ENCODE measurements at places on chromosomes 11 and 22.

- DNase-seq, result no peak
Observed at GRCh38 chr11:125320347-125321076, 156.0 kb downstream of the PKNOX2 start.

DNA sequence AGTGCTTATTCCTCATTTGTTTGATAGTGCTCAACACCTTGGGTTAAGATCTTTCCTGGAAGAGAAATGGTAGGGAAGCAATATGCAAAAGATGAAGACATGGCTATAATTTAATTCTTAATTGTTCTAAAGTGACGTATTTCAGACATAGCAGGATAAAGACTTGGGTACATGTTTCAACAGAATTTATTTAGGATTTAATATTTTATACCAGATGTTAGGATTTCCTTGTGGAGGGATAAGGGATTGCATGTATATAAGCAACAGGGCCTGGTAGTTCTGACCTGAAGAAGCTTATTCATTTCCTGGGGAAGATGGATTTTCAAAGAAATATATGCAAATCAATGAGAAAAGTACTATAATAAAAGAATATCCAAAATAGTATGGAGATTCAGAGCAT, 163.8 kb downstream of the FAT3 start:
- DNase-seq, result no peak

DNA sequence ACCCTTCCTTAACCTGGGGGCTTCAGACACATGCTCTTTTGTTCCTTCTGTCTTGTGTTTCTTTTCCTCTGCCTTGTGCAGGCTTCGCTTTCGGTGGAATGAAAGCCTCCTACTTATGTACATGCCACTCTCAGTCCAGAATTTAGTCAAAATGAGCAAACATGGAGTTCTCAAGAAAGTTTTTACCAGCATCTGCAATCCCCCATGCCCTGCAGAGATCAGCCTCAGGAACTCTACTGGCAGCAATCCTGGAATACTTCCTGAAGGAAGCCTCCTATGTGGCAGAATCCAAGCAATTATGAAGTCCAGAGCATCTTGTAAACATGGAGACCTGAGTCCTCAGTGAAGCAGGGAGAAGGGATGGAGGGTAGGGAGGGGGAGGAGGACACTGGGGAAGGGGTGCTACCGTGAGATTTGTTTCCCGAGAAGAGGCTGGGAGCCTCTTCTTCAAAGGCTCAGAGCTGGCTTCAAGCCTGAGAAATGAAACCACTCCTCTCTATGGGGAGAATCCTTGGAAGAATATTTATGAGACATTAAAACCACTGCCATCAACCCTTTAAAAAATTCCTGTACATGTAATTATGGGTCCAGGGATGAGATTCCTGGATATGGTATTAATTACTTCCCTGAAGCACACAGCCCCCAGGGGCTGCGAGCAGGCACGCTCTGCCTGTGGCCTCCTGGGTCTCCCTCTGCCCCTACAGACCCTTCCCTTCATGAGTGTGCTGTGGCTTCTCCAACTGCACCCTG, 58.4 kb downstream of the TENM4 start:
- DNase-seq, result no peak

- DNase-seq, result no peak
Observed at GRCh38 chr11:10044618-10045017, 249.4 kb downstream of the SBF2 start.

GRCh38 chr11:2177076-2177475, 5.5 kb upstream of the TH start:
- DNase-seq, result no peak

DNA sequence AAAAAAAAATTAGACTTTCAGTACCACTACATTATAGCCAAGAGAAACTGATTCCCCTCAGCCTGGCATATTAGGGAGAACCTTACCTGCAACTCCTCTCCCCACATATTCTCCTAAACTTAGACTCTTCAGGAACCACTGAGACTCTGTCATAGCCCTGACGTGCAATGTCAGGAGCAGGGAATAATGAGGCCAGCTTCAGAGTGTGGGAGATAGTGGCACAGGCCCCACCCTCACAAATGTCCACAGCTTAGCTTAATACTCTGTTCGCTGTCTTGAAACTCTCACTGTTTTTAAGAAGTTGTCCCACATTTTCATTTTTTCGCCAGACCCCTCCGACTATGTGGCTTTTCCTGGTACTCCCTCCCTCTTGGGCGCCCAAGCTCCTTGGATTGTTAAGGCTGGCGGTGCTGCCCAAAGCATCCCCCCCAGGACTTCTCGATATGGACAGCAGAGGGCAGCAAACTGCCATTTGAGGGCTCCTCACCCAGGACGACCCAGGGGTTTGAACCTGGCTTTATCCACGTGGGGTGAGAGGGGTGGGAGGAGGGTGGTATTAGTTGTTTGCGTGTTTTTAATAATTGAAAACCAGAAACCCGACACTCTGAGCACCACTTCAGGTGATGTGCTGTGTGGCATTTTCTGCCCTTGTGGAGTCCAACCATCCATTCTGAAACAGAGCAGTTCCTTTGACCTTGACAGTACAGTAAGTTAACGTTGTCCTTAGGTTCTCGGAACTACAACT, 45.2 kb upstream of the RASSF10 start:
- DNase-seq, result peak; percentile 47

GRCh38 chr11:111363985-111364384, 15.1 kb downstream of the POU2AF1 start:
- DNase-seq, result no peak

DNA sequence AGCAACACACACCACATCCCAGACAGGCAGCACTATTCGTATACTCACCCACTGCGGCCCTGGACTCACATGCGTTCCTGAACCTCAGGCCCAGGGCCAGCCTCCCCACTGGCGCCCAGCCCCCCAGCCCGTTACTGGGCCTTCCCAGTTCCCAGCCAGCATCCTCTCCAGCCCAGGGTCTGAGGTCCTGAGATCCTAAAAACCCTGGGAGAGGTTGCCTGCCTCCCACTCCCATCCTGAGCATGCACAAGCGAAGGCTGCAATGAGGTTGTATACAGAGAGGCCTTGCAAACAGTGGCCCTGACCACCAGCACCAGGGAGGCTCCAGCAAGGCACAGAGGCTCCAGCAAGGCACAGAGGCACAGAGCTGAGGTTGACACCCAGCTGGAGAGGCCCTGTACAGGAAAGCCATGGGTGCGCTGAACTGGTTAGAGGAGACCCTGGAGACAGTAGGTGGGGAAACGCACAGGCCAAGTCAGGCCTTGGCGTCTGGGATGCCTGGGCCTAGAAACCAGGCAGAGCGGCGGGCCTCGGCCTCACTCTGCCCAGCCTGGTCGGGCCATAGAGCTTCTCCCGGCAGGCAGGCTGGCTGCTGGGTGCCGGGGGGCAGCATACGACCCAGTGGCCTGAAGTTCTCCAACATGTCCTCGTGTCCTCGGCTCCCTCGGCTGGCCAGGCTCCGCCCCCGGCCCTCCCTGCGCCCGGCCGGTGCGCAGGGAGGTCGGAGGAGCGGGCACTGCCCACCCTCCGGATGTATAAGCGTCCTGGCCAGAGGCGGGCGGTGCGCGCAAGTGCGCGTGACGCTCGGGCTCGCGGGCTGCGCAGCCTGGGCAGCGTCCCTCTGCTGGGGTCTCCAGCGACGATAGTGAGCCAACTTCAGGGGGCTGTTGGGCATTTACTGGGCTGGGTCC, 2.3 kb upstream of the TBX1 start:
- DNase-seq, result no peak

GRCh38 chr11:121448011-121448410, 4.1 kb upstream of the SORL1 start:
- DNase-seq, result no peak

- no peak for DNase-seq
Observed at GRCh38 chr11:88231894-88232482, 56.7 kb upstream of the RAB38 start.

DNA sequence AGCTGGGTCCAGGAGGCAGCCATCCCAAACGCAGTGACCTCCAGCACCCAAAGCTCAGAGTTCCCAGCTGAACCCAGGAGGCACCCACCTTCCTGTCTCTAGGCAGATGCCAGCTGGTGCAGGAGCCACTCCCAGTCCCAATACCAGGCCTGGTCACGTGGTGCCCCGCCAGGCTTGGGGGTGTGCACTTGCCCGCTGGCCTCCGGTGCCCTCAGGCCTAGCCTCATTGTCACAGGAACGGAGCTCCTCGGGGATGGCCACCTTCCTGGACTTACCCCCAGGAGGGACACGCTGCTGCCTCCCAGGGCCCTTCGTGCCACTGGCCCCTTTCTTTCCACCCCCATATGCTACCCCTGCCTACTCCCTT, 4.6 kb downstream of the BID start:
- no peak for DNase-seq

- no peak for DNase-seq
Observed at GRCh38 chr11:115656669-115657068, 152.5 kb upstream of the CADM1 start.

- DNase-seq, result no peak
Observed at GRCh38 chr11:115672999-115673411, 168.8 kb upstream of the CADM1 start.

- no peak for DNase-seq
Observed at GRCh38 chr11:14741195-14741594, 97.6 kb downstream of the PDE3B start.

GRCh38 chr11:1083621-1084551, 9.2 kb downstream of the MUC2 start:
- peak; percentile 6 for DNase-seq

DNA sequence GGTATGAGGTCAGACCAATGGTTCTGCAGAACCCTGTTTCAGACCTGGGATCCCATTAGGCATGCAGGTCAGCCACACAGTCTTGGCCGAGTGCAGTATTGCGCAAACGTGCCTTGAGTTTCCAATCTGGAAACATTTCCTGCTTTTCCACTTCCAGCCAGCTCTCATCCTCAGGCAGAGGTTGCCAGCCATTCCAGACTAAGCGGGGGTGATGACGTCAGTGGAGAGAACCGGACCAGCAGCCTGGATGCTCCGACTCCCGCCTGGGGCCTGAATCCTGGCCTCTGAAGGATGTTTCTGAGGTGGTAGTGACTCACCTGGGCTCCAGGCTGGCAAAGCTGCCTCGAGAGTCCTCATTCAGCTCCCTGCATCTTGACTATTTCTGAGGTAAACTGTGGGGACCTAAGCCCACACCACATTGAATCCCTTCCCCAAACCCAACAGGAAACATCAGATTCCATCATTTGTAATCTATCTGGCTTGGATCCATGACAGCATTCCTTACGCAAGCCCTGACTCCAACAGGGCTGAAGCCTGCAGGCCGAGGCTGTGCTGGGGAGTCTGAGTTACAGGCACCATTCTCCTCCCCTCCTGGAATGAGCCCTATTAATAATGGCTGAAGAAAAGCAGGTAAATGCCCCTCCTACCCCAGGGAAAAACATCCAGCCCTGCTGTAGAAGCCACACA, 83.0 kb downstream of the ABTB2 start:
- DNase-seq, result no peak

- DNase-seq, result peak; percentile 58
Observed at GRCh38 chr11:11620921-11621572, 758 bp downstream of the GALNT18 start.

GRCh38 chr11:2369896-2370295, 7.2 kb upstream of the CD81 start:
- DNase-seq, result no peak

DNA sequence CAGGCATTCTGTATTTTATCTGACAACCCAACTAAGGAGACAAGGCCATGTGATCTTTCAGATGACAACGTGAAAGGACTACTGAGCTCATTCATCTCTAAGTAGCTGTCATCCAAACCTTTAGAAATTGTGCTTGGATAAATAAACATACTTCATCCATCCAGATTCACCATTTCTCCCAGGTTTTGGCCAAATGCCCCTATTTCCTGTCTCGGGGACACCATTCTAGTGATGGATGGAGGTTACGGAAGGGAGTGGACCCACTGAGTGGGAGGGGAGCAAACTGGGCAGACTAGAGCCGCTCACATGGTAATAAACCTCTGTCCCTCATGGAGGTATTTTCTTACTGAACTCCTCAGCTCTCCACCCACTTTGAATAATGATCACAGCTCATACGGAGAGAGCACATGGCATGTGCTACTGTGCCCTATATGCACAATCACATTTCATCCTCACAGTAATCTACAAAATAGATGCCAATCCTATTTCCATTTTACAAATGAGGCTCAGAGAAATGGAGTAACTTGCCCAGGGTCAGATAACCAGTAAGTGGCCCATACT, 114.4 kb downstream of the SLC1A2 start:
- DNase-seq, result no peak

GRCh38 chr11:121464352-121464946, 11.7 kb upstream of the SORL1-AS1 start:
- no peak for DNase-seq

- no peak for DNase-seq
Observed at GRCh38 chr22:39999144-39999757, 4.5 kb downstream of the FAM83F start.

- no peak for DNase-seq
Observed at GRCh38 chr11:8826139-8826786, 84.7 kb upstream of the AKIP1 start.

- DNase-seq, result peak; percentile 85
Observed at GRCh38 chr11:48093795-48094642, 113.7 kb downstream of the PTPRJ start.

- DNase-seq, result no peak
Observed at GRCh38 chr11:19886498-19886897, 173.9 kb downstream of the NAV2 start.

DNA sequence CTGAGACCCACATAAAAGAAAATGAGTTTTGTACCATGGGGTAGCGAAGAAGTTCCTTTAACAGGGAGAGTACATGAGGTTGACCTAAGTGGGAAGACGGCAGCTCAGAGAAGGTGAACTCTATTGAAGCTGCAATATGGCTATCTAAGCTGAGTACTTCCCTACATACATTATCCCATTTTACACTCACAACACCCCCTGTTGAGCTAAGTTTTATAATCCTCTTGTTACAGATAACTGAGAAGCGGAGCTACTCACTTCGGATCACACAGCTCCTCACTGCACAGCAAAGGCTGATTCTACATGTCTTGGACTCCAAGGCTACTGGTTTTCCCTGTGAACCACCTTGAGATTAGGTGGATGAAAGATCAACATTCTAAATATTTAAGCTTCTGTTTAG, 8.2 kb upstream of the PIWIL4 start:
- no peak for DNase-seq

- DNase-seq, result no peak
Observed at GRCh38 chr11:11446967-11447366, 93.9 kb upstream of the CSNK2A3 start.

GRCh38 chr11:112024178-112024772, 933 bp upstream of the DLAT start:
- no peak for DNase-seq

DNA sequence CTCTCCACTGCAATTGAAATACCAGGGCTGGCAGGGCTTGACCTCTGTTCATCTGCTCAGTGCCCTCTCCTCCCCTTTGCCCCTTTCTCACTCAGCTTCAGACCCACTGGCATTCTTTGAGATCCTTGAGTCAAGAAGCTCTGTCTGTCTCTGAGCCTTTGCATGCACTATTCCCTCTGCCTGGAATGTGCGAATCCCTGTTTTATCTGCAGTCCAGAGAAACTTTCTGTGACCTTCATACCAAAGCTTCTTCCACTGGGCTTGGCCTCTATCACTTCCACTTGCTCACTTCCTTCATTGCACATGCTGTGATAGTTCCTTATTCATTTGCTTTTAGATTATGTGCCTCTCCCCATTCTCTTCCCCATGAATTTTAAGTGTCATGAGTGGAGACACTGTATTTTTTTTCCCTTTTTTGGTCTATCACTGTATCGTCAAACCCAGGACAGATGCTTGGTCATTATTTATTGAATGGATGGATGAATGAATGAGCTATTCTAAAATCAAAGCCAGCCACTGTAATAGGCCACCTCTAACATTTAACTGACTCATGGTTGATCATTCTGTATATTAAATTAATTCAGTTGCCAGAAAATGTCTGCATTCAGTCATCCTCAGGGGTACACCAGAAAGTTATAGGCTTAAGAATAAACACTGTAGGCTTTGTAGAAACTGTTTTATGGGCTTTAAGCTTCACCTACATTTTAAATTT, 88.7 kb upstream of the TIMP3 start:
- no peak for DNase-seq
